ENCODE measurements at places on chromosomes 16 and 17.
A peak's percentile ranks its signal among the peaks of the same experiment; 100 is the strongest.

- no peak for DNase-seq
Observed at GRCh38 chr16:72568502-72568901, 396.5 kb upstream of the PMFBP1 start.

DNA sequence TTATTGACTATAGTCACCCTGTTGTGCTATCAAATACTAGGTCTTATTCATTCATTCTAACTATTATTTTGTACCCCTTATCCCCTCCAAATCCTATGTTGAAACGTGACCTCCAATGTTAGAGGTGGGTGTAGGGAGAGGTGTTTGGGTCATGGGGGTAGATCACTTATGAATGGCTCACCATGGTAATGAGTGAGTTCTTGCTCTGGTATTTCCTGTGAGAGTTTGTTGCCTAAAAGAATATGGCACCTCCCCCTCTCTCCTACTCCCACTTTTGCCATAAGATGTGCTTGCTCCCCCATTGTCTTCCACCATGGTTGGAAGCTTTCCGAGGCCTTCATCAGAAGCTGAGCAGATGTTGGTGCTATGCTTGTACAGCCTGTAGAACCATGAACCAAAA, 59.3 kb upstream of the BRD7 start:
- DNase-seq = no peak

- DNase-seq = no peak
Observed at GRCh38 chr17:63023049-63023448, 57.0 kb downstream of the TANC2 start.

DNA sequence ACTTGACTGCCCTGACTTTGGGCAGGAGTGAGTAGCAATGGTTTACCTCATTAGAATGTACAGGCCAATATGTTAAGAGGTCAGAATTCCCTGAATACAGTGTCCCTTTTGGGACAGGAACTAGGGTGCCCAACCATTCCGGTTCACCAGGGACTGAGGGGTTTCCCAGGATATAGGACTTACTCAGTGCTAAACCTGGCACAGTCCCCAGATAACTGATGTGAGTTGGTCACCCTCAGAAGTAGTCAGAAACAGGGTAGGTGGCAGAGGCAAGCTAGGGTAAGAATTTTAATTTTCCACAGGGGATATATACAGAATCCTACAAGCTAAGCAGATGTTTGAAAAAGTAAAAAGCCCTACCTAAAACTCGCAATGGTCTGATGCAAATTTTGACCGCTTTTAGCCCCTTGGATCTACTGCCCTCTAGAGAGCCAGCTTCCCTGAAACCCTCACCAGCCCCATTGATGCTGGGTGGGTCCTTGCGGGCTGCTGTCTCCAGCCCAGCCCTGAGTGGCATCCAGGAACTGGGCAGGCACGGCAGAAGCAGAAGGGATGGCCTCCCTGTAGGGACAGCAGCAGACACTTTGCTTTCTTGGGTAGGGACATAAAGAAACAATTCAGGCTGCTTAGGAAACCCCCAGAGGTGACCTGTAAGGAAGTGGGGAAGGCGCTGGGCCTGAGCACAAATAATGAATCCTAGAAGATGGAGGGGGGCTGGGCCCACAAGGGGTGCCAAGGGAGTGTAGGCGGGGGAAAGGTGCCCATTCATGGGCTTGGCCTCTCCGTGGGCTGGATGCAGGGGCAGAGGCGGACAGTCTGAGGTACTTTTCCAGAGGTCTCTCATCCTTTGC, 434.8 kb downstream of the SLC39A11 start:
- no peak for DNase-seq

DNA sequence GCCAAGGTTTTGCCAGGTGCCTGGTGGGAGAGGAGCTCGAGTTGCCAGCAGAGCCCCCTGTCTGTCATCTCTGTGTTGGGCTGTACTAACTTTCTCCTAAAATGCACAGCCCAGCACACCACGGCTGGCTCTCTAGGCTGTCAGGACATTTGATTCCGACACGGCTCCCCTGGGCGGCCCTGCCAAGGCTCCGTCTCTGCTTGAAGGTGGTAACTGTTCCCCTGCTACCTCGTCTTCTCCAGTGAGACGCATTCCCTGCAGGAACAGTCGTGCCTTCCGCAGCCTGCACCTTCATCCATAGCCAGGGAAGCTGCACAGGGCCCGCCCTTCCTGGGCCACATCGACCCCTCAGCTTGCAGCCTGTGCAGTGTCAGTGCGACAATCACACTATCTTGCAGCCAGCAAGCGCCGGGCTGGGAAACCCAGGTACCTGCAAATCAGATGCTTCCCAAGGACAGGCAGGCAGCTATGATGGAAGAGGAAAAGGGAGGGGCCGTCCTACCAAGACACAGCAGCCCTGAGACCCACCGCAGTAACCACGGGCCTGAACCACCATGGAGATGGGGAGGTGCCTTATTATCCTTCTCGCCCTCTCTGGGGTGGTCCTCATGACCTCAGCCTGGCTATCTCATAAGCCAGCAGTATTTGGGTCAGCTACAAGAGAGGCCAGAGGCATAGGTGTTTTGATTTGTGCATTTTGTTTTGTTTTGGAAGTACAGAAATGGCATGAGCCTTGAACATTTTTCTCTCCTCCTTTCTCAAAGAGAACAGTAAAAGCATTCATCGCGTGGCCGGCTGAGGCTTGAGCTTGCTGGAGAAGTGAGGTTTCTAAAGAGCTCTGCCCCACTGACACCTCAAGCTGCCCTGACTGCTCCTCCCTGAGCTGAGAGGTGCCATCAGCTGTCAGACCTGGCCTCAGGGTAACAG, 361.7 kb upstream of the TNRC6C start:
- DNase-seq = no peak

- peak; percentile 33 for DNase-seq
Observed at GRCh38 chr16:53549970-53550690, 47.1 kb upstream of the AKTIP start.

- no peak for DNase-seq
Observed at GRCh38 chr16:80994451-80994850, 12.2 kb downstream of the CMC2 start.

DNA sequence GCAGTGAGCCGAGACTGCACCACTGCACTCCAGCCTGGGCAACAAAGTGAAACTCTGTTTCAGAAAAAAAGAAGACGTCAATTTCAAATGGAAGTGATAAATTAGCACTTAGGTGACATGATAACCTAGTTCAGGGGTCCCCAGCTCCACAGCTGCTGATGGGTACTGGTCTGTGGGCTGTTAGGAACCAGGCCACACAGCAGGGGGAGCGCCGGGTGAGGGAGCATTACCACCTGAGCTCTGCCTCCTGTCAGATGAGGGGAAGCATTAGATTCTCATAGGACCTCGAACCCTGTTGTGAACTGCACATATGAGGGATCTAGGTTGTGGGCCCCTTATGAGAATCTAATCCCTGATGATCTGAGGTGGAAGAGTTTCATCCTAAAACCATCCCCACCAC, 253.0 kb downstream of the FOXL1 start:
- no peak for DNase-seq

GRCh38 chr17:28357901-28358197, 522 bp upstream of the POLDIP2 start:
- DNase-seq = no peak

GRCh38 chr17:30332057-30332542, 1.8 kb downstream of the TMIGD1 start:
- peak; percentile 73 for DNase-seq

DNA sequence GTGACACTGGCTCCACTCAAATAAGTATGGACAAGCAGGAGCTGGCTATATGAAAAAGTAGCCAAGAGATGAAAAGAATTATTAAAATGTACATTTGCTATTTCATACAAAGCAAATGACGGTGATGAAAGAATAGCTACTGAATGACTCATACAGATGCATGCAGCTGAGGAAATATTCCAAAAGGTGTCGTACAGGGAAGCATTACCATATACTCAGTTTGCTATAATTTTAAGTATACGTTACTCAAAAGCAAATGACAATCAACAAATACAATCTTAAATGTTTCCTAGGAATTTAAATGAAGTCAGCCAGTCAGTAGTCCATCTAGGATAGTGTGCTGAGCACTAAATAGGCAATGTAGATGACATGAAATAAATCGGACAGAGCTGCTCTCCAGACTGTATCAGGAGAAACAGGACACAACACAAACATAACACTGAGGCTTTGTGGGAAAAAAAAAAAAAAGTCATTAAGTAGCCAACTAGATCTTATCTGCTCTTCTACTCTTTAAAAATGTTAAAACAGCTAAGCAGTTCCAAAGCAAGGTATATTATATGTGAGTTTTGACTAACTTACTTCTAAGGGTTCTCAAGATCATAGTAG, 65.0 kb downstream of the NCOR1 start:
- DNase-seq = no peak

- peak; percentile 60 for DNase-seq
Observed at GRCh38 chr16:56607109-56607618, 1.2 kb upstream of the MT2A start.

DNA sequence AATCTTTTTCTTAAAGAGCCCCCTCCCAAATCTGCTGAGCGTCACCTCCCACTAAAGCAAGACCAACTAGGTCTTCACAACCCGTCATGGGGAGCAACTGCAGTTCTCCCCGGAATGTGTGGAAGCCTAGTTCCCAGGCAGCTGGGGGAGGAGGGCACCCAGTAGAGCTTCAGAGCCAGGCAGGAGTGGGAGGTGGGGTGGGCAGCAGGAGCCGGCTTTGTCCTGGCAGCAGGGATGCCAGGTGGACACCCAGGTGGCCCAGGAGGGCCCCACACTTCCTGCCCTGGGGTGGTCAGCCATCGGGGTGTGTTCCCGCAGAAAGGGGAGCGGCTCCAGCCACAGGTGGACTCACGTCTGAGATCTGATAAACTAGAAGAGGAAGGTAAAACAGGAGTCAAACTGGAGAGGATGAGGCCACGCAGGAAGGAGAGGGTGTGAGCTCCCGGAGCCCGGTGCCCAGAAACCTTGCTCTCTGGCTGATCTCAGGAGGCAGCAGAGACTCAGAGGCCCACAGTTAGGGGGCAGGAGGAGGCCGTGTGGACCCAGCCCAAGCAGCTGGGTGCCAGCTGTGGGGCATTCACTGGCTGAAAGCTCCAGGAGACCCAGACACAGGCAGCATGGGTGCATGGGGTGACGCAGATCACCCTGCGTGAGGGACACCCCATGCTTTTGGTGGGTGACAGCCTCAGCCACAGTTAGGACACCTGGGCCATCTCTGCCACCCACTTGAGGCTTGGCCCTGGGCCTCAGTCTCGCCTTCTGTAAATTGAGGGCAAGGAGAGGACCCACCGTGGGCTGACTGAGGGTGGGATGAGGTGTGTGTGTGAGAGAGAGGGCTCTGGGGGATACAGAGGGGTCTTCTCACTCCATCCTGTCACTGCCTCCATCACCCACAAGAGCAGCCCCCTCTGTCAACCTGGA, 260.8 kb upstream of the TNRC6C start:
- DNase-seq = no peak

GRCh38 chr17:76451506-76451905, 1.4 kb downstream of the UBE2O start:
- no peak for DNase-seq

All from CD8-positive, alpha-beta T cell (primary cell).